ENCODE measurements at places on chromosomes 13 and 19.

GRCh38 chr19:35357867-35358573, at the start of gene FFAR3:
Gene FFAR3 (plus strand): TSS chr19:35358460. CDS start chr19:35358891, 431 bp downstream.
- peak; percentile 21 for DNase-seq

DNA sequence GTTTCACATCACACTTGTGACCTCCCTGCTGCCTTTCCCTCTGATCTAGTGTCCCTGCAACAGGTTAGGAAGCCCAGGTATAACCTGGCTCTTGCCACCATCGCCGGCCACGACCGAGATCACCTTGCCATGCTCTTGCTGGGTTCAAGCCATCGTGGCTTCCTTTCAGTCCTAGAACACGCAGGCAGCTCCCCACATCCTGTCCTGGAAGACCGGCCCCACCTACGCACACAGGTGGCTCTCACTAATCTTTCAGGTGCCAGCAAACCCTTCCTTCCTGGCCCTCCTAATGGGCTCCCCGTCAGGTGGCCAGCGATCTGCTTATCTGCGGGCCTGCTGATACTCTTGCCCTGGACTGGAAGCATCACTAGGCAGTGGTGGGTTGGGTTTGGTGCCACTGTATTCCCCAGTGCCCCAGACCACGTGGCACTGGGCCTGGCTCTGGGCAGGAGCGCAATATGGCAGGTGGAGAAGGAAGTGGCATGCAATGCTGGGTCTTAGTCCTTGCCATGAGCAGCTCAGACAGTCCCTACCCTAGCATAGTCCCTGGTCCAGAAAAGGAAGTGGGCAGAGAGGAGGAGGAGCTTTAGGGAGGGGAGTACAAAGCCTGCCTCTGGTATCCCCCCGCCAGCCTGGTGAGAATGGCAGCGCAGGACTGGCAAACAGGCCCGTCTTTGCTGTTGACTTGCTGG, 11.8 kb downstream of the PPP1R37 start:
- DNase-seq, result no peak

DNA sequence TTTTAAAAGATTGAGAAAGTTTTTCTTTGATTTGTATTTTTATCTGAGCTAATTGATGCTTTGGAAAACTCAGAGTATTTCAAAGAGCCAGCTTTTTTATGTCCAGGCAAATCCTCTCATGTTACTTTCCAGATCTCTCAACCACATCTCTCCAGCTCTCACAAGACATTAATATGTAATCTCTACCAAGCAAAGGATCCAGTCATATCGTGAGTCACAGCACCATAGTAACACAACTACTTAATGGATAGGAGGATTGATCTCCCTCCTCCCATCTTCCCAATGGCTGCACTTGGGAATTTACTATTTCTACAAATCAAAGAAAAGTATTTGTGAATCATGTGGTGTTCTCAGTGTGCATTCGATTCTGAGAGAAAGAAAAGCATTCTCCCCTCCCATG, 63.3 kb downstream of the POU4F1 start:
- DNase-seq, result no peak

- DNase-seq, result no peak
Measured at GRCh38 chr13:30796132-30796572, 60.8 kb downstream of the ALOX5AP start.

DNA sequence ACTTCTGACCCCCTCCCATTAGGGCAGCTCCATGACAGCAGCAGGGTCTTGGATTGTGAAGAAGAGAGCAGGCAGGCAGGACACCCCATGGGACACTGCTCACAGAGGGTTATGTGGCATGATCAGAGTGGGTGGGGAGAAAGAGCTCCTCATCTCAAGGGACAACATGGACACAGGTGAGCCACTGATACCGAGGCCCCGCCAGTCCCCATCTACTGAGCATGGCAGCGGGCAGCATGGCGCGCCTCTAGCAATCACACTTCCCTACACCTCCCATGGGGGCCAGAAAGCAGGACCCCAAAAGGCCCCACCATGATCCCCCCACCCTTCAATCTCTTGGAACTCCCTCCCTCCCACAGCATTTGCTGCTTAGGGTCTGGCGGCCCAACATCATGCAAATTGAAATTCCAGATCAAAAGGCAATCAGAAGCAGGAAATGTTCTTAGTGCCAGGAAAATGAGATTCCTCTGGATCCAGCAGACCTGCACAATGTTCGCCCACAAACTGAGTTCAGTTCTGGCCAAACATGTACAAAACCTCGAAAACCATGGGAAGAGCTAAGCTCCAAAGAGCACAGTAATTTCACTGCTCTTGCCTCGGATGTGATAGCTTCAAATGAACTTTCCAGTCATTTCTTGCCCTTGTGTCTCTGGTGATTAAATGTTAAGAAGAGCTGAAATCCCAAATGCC, 14.8 kb downstream of the DOCK9 start:
- no peak for DNase-seq

All from C1 segment of cervical spinal cord (tissue), 14 donors.